ENCODE measurements at places on chromosomes 7 and 10.

DNA sequence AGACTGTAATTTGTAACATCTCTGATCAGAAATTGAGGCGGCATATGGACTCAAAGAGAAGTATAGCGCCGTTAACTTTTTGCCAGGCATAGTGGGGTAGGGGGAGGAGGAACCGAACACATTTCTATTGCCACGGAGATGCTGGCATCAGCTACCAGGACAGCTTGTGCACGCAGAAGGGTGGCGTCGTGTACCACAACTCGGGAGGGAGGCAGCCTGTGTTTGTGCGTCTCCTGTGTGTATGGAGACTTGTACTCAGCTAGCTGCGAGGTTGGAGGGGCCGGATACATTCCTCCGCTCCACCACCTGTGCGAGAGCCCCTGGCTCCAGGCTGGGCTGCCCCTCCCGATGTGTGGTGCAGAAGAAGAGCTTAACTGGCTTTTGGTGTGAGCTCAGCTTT lies 634.8 kb downstream of the TYW1 start:
- DNase-seq, result no peak

DNA sequence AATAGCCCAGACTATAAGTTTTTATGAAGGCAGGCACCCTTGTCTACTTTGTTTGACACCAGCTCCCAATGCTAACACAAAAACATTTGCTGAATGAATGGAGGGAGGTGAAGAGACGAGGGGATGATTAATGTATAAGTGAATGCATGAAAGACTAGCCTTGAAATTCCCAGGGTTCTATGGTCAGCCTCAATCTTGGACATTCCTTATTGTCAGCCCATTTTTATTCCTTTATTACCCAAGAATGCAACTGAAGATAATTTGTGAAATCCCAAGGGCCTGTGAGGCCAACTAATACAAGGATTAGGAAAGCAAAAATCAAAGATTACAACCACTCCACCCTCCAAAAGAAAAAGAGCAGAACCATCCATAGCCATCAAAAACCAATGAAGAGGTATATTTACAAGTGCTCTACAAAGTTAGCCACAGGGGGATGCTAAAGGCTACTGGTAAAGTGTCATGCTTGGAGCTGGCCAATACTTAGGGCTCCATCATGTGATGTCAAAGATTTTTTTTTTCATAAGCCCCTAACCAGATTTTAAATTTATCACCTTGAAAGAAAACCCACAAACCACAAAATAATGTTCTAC lies 40.0 kb upstream of the ASAH2 start:
- no peak for DNase-seq

GRCh38 chr10:76088980-76089379 lies 657.6 kb downstream of the LRMDA start:
- DNase-seq, result no peak

DNA sequence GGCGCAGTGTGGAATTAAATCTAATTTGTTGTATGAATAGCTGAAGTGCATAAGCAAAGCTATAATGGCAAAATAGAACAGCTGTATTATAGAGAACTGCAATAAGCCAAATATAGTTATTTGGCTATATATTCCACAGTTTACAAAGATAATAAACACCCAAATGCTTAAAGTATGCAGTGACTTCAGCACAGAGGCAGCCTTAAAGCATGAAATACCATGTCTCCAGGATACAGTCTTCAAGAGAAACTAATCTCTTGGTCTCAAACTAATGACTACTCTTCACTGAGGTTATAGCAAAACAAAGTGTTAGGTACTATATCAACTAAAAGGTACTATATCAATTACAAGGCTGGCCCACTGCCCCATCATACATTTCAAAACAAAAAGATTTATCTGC lies 48.0 kb downstream of the NT5C2 start:
- no peak for DNase-seq

GRCh38 chr7:79610313-79610712 lies 156.8 kb upstream of the MAGI2 start:
- DNase-seq, result no peak

DNA sequence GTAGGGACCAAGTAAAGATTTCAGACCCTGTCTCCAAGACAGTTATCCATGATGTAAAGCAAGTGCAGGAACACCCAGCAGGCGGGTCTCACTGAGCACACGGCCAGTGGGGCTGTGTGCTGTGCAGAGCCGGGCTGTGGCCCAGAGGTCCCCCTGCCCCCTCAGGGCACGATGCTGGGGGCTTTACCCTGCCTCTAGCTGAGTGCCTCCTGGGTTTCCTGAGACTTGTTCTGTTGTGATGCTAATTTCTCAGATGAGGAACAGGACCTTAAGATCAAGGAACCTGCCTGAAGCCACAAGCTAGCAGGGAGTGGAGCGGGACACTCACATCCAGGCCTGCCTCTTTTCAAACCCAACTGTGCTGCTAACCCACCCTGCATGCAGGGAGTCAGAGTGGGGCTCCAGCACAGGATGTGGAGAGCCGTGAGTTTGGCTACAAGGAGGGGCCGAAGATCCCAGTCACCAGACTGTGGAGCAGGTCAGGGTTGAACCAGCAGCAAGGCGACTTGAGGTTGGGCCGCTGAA lies 76.1 kb upstream of the LYZL2 start:
- no peak for DNase-seq

All from stimulated activated CD4-positive, alpha-beta T cell treated with anti-CD3 and anti-CD28 coated beads, Interleukin-1b, Interleukin-23, amount 100 ng/mL, for 1 hour (primary cell).